ENCODE measurements at places on chromosomes 4 and X. TPM values are rescaled to one million over a fixed set of nuclear protein-coding genes. Genes with fewer than 3 reads are reported as not detected.

DNA sequence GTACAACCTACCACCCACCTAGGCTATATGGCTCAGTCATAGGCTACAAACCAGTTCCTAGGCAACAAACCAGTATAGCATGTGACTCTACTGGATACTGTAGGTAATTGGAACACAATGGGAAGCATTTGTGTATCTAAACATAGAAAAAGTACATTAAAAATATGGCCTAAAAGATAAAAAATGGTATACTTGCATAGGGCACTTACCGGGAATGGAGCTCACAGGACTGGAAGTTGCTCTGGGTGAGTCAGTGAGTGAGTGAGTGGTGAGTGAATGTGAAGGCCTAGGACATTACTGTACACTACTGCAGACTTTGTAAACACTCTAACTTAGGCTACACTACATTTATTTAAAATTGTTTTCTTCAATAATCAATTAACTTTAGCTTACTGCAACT is 139.2 kb upstream of the RBPJ start:
- H3K27me3 ChIP-seq, result no peaks in the 10 kb centered on the region
- no peak overlapping the region for H3K4me3 ChIP-seq

DNA sequence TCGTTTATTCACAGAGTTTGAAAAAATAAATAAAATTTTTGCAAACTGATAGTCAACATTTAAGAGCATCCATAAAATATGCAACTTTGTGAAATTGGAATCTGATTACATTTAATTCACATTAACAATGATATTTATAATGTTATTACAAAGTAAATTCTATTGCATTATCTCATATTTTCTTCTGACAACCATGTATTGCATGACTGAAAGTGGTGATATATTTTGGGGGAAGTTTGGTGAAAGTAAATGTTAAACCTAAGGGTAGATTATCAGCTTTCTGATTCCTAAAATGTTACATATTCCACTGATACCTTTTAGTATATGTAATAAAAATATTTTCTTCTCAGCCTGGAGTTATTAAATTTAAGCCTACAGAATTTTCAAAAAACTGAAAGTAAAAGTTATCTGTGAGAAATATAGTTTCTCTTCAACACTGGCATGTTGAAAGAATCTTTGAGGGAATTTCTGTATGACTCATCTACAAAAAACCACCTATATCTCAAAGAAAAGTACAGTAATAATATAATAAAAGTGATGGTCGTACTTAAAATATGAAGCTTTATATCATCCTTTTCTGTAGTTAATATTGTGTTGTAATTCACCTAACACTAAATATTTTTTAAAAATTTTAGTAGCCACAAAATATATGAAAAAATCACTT is 1179.6 kb upstream of the PCDH7 start:
- no peaks in the 10 kb centered on the region for H3K27me3 ChIP-seq
- H3K27ac ChIP-seq, result no peak overlapping the region
- H3K36me3 ChIP-seq, result no peaks in the 10 kb centered on the region

Gene SEPSECS
- polyA plus RNA-seq, result 18.6 TPM

Gene MAGED4B
- polyA plus RNA-seq, result 102 TPM

DNA sequence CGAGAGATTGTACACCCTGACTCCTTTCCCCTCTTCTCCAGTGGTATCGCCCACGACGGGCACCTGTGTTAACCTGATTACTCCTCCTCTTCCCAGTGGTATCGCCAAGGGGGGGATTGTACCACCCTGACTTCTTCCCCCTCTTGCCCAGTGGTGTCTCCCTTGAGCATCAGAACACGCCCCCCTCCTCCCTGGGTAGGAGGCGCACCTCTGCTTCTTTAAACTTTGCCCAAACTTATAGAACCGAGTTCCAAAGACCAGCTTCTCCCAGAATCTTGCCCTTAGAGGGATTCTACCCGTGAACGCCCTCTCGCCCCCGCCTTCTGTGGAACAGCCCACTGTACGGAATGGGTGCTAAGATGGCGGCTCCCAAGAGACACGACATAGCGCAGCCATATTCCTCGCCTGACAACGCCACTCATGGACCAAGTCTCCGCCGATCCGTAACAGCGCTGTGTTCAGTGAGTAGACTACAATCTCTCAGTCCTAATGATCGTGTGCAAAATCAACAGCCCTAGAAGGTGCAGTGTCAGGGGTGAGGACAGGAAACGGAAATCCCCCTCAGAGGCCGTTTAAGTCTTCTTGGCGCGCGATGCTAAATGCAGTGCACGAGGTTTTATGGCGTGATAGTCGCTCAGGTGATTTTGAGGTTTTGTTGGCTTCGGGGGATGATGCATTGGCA is 4.2 kb upstream of the ZNF157 start:
- H3K36me3 ChIP-seq, result no peaks in the 10 kb centered on the region

DNA sequence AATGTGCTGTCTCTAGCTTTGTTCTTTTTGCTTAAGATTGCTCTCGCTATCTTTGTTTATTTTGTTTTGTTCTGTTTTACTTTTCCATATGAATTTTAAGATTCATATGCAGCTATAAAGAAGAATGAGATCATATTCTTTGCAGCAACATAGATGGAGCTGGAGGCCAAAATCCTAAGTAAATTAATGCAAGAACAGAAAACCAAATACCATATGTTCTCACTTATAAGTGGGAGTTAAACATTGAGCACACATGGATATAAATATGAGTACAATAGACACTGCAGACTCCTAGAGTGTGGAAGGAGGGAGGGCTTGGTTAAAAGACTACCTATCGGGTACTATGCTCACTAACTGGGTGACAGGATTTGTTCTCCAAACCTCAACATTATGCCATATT is 237.8 kb downstream of the TRAM1L1 start:
- no peaks in the 10 kb centered on the region for H3K4me1 ChIP-seq
- no peaks in the 10 kb centered on the region for H3K36me3 ChIP-seq
- no peaks in the 10 kb centered on the region for H3K27me3 ChIP-seq
- DNase-seq, result no peak

Gene TRAPPC2
- 14.5 TPM for polyA plus RNA-seq

DNA sequence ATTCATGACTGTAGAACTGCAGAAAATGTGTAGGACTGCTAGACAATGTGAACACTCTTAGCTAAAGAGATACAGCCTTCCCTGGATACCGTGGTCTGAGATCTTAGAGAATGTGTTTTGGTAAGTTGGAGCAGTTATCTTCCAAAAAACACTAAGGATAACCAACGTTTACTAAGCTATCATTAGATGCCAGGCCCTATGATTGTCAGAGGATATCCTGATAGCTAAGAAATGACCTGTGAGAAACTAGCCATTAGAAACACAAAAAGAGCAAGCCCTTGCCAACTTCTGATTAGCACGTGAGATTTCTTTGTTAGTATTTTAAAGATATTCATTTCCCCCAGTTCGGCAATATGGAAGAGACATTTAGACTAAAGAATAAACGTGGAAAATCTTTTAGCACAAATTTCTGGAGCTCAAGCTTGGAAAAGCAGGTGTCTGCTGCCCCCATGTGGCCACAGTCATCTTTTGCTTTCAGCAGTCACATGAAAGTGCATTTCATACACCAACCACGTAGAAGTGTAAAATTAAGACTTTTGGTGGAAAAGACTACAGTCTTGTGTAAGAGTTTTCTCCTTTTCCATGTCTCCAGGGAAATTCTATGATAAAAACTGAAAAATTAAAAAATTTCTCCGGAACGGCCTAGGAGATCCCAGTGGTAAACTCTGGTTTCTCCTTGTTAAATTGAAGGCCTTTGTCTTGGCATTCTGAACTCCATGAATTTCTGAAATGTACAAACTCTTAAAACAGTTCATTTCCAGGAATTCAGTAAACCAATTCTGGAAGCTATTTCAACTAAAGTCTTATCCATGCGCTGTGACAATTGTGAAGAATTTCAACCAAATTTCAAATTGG is 136.4 kb downstream of the ZNF674 start:
- no peaks in the 10 kb centered on the region for H3K36me3 ChIP-seq
- H3K4me3 ChIP-seq, result no peak overlapping the region
- DNase-seq, result peak; percentile 32

GRCh38 chrX:124190440-124190839 is 142.0 kb upstream of the TEX13D start:
- DNase-seq, result peak; percentile 53
- H3K27ac ChIP-seq, result no peak overlapping the region
- H3K27me3 ChIP-seq, result no peaks in the 10 kb centered on the region
- no peak overlapping the region for H3K4me3 ChIP-seq
- H3K4me1 ChIP-seq, result peaks cover 8% of the 10 kb centered on the region

- no peak overlapping the region for H3K4me3 ChIP-seq
- no peaks in the 10 kb centered on the region for H3K4me1 ChIP-seq
- DNase-seq, result no peak
- no peaks in the 10 kb centered on the region for H3K36me3 ChIP-seq
- no peaks in the 10 kb centered on the region for H3K27me3 ChIP-seq
Observed at GRCh38 chrX:142483965-142484364, 278.9 kb upstream of the MAGEC2 start.

GRCh38 chr4:43394976-43395375 is 502.5 kb downstream of the GRXCR1 start:
- no peaks in the 10 kb centered on the region for H3K36me3 ChIP-seq
- no peaks in the 10 kb centered on the region for H3K27me3 ChIP-seq
- no peak for DNase-seq
- no peak overlapping the region for H3K4me3 ChIP-seq
- H3K27ac ChIP-seq, result no peak overlapping the region

Measured in large intestine (tissue), 12 donors.